ENCODE measurements at places on chromosomes 3 and 15.

DNA sequence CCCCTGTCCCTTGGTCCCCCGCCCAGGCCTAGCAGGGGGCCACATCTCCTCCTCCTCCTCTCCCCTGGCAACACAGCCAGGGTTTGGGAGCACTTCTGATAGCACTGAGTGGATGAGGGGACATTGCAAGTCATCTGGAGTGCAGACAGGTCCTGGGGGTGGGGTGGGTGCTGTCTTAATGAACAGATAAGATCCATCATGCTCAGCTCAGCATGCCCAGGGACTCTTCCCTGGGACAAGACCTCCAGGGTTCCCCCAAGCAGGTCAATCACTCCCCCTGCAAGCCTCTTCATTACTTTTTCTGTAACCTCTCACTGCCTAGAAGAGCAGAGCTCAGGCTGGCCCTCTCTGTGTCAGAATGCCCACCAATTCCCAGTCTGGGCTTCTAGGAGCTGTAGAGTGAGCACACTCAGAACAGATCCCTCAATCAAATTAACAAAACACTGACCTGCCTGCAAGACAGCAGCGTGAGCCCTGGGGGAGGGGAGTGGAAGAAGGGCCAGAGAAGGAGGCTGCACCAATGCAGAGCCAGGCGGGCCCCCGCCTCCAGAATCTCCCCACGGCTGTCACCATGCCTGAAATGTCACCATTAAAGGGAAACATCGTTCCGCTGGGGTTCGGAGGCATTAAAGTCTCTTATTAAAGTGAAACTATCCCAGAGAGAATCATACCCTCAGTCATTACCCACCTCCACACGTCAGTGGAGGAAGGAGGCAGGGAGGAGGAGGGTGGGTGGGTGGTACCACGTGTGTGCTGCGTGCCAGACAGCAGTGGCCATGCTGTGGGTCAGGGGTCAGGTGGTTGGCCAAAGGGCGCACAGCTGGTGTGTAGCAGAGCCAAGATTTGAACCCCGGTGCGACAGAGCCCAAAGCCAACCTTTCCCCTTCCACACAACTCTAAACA lies 114.7 kb upstream of the LINGO1 start:
- no peak for DNase-seq

GRCh38 chr3:113079218-113079961 lies 88.6 kb downstream of the GTPBP8 start:
- DNase-seq = no peak

GRCh38 chr3:152071924-152072323 lies 196.8 kb upstream of the MBNL1 start:
- no peak for DNase-seq

DNA sequence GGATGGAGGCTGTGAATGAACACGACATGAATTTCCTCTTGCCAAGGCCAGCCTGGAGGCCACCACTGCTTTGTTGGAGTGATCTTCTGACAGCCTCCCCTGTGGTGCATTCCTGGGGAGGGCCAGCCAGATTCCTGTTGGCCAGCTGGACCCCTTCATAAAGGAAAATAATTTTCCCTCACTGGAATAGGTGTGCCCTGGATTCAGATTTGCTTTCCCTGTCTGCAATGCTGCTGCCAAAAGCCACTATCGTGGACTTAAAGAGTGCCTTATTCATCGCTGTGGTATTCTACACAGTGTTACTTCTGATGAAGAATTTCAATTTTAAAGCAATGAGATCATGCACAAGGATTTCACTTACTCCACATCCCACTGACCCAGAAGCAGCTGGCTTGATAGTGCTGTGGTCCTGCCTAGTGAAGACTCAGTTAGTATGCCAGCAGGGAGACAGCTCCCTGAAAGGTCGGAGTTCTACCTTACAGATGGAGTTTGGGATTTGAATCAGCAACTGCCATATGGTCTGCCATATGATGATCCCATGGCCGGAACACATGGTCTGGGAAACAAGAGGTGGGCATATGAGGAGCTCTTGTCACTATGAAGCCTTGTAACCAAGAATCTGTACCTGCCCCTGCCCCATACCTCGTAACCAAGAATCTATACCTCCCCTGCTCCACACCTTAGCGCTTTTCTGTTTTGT lies 145.2 kb downstream of the KLF13 start:
- DNase-seq = no peak

- no peak for DNase-seq
Measured at GRCh38 chr3:164550857-164551256, 527.4 kb downstream of the SI start.

GRCh38 chr15:48555241-48555881 lies 90.1 kb downstream of the FBN1 start:
- no peak for DNase-seq

DNA sequence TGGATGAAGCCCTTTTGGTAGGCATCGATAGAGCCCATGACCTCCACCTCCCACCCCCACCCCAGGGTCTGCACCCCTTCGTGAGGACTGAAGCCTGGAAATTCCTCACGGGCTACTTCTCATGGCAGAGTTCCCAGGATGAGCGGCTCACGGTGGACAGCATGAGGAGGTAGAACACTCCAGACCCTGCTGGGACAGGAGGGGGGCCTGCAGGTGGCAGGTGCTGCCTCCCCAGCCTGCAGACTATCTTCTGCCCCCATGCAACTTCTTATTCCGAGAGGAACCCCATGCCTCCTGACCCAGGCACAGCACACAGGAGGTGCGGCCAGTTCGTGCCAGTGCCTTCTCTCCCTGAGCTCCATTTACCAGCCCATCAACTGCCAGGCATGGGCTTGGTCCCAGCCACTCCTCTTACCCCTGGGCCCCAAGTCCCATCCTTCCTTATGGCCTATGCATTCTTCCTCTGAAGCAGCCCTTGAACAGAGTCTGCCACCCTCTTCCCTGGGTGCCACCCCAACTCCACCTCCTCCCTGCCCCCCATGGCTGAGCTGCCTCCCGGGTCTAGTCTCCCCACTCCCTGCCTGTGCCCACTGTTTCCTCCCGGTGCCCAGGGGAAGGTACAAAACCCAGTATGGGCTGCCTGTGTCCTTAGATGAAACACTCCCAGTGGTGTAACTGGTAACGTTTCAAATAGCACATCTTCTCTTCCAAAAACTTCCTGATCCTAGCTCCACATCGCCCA lies 8.4 kb downstream of the TBC1D21 start:
- DNase-seq = no peak

GRCh38 chr3:143098032-143098764 lies 21.4 kb upstream of the CHST2 start:
- DNase-seq = no peak

GRCh38 chr3:50436114-50436674 lies 67.2 kb downstream of the CACNA2D2 start:
- peak; percentile 48 for DNase-seq

DNA sequence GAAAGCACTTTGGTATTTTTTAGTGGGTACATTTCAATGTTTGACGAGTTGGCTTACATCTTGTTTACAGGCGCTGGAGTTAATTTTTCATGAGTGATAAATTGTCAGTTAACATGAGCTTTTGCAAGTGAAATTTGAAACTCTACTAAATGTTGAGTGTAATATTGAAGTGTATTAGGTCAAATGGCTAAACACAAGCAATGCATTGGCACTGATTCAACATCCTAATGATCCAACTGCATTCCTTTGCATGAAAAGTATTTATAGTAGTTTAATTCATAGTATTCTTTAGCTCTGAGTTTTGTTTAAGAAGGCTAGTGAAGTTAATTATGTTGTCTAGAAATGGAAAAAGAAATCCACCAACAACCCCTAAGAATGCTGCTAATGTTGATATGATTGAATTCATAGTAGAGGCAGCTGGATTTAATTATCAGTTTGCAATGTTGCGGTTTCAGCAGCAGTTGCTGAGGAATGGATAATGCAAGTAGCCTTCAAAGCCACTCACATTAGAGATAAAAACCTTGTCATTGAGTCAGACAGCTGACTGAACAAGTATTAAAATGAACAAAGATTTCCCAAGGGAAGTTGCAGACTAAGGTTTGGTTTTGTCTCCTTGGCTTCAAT lies 245.6 kb upstream of the GOLIM4 start:
- DNase-seq = no peak

GRCh38 chr3:243356-243725 lies 46.8 kb downstream of the CHL1 start:
- DNase-seq = no peak

- DNase-seq = no peak
Measured at GRCh38 chr3:182486463-182486862, 306.8 kb upstream of the ATP11B start.

GRCh38 chr3:130558366-130558765 lies 41.4 kb downstream of the COL6A6 start:
- no peak for DNase-seq

Data from stimulated activated CD4-positive, alpha-beta T cell treated with anti-CD3 and anti-CD28 coated beads, Interleukin-15, amount 100 ng/mL, for 1 hour (primary cell).